ENCODE measurements at places on chromosomes 7 and 10. TPM values are rescaled to one million over a fixed set of nuclear protein-coding genes. Genes with fewer than 3 reads are reported as not detected.
A peak's percentile ranks its signal among the peaks of the same experiment; 100 is the strongest.

Gene EPHB6
- total RNA-seq = 4.4 TPM

GRCh38 chr10:20085115-20085514 is 268.9 kb downstream of the PLXDC2 start:
- no peak for DNase-seq

GRCh38 chr10:118840776-118841468 is 86.2 kb upstream of the CACUL1 start:
- DNase-seq = no peak

Gene AMPH
- total RNA-seq = 2.6 TPM

DNA sequence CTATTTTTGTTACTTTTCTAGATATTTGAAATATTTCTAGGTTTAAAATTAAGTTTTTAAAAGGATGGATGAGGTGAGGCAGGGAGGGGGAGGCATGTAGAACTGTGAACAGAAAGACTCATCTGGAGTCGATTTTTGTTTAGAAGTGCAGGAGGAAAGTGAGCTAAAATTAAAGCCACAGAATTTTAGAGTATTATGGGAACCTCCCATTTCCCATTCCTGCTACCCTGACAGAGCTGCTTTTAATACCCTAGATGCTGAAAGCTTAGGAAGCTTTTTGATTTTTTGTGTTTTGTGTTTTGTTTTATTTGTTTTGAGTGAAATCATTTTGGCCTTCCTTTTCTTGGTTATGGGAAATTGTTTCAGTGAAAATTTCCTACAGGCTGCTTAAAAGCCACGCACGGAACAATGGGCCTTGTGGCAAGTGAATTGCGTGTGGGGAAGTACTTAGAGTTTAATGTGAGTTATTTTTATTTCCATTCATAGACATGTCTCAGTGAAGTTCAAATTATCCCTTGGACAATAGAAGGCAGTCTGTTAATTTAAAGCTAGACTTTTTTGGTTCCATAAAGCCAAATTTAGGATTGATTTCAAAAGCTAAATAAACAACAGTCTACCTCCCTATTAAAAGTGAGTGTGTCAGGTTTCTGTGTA is 102.0 kb upstream of the HDAC9 start:
- no peak for DNase-seq

Gene ABCA13
- not detected for total RNA-seq

Gene AHCYL2
- 6.0 TPM for total RNA-seq

DNA sequence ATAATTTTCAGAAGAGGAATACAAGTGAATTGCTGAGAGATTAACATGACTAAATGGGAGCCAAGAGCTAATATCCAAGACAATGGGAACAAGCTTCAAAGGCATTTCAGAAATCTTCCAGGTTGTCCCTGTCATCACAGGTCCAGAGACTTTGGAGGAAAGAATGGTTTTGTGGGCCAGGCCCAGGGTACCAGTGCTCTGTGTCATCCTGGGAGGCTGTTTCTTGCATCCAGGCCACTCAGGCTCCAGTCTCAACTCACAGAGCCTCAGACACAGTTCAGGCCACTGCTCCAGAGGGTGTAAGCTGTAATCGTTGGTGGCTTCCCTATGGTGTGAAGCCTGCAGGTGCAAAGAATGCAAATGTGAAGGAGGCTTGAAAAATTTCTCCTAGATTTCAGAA is 170.4 kb upstream of the NRG3 start:
- DNase-seq = no peak

DNA sequence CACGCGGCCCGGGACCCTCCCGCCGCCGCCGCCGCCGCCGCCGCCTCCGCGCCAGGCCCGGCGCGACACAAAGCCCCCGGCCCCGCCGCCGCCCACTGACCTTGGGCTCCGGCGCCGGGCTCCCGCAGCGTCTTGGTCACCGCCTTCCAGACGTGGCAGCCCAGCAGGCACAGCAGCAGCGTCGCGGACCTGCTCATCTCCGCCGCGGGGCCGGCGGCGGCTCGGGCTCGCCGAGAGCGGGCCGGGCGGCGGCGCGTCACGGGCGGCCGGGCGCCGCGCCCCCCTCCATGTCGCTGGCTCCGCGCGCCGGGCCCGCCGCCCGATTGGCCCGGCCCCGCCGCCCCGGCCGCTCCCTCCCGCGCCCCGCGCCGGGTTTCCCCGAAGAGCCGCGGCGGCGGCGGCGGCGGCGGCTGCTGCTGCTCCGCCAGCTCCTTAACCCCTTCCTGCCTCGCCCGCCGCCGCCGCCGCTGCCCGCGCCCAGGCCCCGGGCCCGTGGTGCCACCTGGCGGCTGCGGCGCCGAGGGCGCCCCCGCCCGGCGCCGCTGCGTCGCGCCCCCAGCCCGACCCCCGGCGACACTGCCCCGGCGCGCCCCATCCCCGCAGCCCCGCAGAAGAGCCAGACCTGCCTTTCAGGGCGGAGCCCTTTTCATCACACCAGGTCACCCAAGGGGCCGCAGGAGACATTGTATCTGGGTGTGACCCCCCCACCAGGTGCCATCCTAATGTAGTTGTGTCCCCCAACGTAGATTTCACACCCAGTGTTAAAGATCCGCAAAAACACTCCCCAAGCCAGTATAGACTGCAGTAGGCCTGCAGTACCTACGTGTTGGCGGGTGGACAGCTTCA is at the start of gene FAM171A1:
FAM171A1 (minus strand) TSS at position 434 of the 846 bp plus-strand sequence; CDS start at position 197, 237 bp downstream.
- DNase-seq = peak; percentile 56

DNA sequence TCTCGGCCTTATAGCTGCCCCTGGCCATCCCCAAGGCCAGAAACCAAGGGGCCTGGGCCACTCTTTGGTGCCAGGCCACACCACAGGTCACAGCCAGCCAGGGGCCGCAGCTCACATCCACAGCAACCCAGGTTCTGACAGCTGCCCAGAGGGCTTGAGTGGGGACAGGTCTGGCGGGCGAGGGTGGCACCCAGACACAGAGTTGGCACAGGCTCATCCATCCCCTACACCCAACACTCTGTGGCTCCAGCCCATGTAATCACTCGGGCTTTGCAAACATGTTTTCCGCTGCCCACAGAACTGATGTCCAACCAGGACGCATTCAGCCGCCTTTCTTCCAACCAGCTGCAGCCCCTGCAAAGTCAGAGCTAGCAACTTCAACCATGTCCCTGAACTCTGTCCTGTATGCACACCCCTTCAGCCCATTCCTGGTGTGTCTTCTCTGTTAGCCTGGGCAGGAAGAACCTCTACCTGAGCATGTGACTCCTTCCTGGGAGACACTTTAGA is 57.7 kb upstream of the PPP2R2D start:
- DNase-seq = no peak

GRCh38 chr7:154777908-154778307 is 225.0 kb downstream of the PAXIP1 start:
- DNase-seq = no peak

DNA sequence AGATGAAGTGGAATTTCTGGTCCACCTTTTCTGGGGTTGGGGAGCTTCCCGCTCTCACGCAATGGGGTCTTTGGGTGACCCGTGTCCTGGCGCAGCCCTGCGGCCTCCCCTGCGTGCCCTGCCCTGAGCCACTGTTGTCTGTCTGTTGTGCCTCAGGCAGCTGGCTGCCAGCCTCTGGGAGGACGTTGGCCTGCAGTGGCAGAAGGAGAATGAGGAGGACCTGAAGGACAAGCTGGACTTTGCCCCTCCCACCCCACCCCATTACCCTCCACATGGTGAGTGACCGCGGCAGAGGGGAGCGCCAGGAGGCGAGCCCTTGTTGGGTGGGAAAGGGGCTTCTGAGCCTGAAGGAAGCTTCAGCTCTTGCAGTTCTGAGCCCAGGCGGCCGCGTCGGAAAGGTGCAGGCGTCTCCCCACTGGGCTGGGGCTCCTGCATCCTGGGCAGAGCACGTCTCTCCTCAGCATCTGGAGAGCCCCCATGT is 14.2 kb upstream of the PRKAR1B start:
- no peak for DNase-seq

- DNase-seq = no peak
Measured at GRCh38 chr7:112898432-112899290, 108.5 kb upstream of the TMEM168 start.

DNA sequence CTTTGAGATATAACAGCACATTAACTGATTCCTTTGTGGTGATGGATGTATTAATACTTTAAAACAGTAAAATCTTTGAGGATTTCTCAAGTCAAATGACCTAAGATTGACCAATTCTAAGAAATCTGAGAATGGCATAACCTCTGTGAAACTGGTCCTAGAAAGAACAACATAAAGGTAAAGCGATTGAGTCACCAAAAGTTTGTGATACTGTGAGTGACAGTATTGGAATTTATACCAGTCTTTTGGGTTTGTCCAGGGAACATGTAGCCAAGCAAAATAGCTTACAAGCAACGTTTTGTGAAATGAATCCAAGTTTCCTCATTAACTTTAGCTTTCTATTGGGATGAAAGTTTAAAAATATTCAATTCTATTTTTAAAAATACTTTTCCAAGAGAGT is 157.4 kb upstream of the TMEM196 start:
- DNase-seq = no peak
